ENCODE measurements at places on chromosomes 2 and 18.

- DNase-seq, result no peak
These were observed 43.9 kb downstream of the PSD4 start for GRCh38 chr2:113217455-113218282.

DNA sequence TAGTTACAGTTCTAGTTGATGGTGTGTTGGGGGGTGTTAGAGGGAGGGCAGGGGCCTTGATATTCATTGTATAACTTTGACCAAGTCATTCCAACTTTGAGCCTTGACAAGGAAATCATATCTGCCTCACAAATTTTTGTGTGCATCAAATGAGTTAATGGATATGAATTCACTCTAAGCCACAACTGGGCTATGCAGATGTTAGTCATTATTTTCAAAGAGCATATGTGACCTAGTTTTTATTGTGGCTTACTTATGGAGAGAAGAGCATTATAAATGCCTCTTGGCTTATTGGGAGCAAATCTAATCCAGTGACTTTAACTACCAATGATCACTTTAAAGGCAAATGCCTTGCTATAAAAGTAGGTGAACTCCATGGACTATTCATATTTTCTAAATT is 250.2 kb downstream of the LPIN1 start:
- DNase-seq, result no peak

DNA sequence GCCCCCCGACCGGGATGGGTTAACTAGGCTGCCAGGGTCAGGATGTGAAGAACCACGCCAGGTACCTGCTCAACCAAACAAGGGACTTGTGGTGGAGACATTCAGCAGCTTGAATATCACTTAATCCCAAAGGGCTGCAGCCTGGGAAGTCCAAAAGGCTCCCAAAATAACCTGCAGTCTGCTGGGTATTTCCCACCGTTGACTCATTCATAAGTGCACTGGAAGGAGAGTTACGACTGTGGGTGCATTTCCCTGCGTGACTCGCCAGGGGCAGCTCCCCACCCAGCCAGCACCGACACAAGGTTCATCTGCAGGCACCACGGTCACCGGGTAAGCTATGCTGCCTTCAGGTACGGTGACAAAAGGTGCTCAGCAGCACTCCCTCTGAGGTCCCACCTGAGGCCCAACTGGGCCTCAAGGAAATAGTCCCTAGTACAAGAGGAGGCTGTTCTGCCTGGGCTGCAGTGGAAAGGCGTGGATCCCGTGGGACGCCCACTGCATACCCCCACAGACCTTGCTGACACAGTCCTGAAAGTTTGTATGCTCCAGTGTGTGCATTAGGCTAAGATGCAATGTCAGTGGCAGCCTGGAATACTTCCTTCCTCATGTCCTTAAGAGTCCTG is 86.5 kb downstream of the UXS1 start:
- DNase-seq, result no peak

- no peak for DNase-seq
These were observed 52.7 kb downstream of the FAM171B start for GRCh38 chr2:186746584-186746983.

Data from left forelimb (tissue), 1 donor.